Right cardiac atrium (tissue), 5 donors: ENCODE measurements at places on chromosomes 2 and 18.

DNA sequence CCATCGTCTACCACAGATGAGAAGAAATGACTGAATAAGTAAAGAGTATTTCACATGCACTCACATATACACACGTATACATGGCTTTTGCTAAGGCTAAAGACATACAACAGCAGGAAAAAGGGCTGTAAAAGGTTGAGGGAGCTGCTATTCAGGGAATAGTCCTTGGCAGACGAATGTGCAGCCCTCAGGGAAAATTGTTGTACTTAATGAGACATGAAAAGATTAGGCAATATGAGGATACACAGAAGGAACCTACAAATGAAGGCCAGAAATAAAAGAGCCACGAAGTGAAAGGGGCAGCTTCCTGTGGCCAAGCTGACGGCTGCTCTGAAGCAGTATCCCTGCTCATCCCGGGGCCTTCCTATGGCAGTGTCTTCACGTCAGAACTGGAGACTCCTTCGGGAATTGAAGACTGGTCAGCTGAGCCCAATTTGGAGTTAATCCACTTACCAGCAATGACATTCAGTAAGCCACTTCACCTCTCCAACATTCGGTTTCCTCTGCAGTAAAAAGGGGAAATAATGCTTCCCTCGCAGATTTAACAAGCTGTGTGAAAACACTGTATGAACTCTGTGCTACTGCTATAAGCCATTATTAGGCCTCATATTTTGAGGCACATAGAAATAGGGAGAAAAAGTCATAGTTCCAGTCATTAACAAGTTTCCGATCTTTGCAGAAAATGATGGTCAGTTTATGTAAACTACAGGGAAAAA lies 221.8 kb downstream of the STK39 start:
- no peak for DNase-seq

DNA sequence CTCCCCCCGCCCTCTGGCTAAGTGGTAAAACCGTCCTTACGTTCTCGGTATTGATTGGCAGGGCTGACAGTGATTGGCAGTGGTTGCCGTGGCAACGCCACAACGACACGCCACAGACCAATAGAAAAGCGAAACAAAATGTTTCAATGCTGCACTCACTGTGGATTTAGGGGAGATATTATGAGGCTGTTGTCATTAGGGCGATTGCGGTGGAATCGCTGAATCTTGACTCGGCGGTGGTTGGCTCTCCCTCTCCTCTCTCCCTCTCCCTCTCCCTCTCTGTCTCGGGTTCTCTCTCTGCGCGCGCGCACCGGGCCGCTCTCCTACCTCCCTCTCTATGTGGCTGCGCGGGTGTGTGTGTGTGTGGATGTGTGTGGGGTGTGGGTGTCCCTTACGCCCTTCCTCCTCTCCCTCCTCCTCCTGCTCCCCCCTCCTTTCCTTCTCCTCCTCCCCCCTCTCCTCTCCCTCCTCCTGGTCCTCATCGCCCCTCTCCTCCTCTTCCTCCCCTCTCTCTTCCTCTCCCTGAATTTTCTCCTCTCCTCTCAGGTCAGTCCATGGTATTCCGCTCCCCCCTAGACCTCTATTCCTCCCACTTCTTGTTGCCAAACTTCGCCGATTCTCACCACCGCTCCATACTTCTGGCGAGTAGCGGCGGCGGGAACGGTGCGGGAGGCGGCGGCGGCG lies at the start of gene SIX3:
Gene SIX3 (plus strand): TSS at position 152 of the 684 bp plus-strand sequence. CDS start 403 bp downstream, at position 555.
- peak; percentile 37 for DNase-seq

DNA sequence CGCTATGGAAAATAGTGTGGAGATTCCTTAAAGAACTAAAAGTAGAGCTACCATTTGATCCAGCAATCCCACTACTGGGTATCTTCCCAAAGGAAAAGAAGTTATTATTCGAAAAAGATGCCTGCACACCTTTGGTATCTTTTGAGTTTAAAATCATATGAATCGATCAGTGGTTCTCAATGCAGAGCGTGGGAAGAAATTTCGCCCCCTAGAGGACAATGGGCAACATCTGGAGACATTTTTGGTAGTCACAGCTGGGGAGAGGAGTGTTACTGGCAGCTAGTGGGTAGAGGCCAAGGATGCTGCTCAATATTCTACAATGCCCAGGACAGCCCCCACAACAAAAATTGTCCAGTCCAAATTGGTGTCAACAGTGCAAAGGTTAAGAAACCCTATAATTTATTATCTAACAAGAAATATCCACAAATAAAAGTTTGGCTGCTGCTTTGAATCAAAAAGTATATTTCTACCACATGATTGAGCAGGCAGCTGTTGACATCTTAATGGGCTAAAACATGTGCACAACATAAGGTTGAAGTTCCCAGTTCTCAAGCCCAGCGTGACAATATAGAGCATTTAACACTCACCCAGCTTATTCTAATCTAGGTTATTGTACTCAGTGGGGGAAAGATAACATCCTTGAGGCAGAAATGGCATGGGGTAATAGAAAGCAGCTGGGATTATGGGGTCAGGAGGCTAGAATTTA lies 425.7 kb downstream of the LRATD1 start:
- DNase-seq: no peak

DNA sequence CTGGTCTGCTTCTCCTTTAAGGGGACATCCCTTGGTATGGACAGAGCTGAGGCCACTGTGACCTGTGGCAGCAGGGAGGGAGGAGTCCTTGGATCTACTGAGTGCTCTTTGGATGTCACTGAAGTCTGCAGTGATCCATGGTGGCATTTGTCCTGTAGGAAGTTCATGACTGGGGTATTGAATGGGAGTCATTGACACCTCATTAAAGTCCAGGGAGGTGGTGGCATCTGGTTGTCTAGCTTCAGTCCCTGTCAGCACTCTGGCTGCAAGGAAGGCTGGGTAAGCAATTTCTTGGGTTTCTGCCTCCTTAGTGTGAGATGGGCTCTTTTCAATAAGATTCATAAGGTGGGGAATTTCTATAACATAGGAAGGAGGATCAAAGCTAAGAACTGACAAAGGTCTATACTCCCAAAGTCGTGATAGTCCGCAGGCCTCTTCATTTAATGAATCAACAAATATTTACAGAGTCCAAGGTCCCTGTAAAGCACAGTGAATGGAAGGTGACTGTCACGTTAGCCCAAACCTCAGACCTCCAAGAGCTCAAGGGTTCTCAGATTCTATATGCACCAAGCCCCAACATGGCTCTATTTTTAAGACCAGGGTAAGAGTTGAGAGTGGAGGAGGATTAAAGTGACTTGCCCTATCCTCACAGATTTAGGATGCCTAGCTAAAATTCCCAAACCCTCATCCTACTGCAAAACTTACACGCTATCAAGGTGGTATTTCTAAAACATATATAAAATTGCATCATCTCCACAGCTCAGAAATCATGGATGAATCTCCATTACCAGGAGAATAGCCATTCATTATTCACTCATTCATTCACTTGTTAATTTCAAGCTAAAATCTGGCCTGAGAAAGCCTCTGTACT lies 40.2 kb downstream of the THNSL2 start:
- no peak for DNase-seq

GRCh38 chr2:47631306-47631705 lies 151.6 kb upstream of the MSH6 start:
- DNase-seq: no peak

GRCh38 chr18:23714576-23714975 lies 25.3 kb downstream of the LAMA3 start:
- DNase-seq: no peak

DNA sequence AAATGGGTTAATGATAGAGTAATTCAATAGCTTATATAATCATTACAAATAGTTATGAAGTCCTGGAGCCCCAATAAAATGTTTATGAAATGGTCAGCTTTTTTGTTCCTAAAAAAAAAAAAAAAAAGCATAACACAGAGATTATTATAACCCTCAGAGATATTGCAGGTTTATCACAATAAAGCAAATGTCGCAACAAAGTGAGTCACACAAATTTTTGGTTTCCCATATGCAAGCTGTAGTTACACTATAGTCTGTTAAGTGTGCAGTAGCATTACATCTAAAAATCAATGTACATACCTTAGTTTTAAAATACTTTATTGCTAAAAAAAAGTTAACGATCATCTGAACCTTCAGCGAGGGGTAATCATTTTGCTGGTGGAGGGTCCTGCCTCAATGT lies 20.0 kb downstream of the WDFY1 start:
- DNase-seq: no peak

- DNase-seq: no peak
Observed at GRCh38 chr2:191250986-191251385, 5.8 kb downstream of the MYO1B start.

DNA sequence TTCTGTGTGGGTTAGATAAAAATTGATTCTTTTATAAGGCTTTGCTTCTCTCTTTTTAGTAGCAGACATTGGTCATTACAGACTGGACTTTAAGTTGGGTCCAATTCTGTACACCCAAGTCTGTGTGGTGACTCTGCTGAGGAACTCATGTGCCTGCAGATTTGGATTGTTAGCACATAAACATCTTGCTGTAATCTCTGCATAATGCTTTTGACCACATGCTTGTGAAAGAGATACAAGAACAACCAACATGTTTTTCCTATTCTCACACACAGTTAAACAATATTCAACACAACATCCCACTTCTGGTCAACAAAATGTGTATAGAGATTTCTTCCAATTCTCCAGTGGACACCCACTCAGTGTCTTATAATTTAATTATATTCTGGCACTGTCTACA lies 270.1 kb downstream of the RDH14 start:
- DNase-seq: no peak

DNA sequence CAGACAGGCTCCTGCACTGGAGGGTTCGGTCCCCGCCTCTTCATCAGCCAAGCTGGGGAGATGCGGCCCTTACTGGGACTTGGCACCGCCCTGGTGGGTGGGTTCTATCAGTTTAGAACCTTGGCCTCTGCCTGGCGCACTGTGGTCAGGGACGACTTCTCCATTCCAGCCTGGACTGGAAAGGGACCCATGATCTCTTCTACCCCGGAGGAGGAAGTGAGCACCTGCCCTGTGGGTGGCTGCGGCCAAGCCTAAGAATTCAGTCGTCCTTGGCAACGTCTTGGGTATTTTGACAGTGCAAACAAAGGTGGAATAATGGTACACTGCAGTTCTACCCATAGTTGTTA lies 106.9 kb upstream of the CD302 start:
- DNase-seq: no peak

DNA sequence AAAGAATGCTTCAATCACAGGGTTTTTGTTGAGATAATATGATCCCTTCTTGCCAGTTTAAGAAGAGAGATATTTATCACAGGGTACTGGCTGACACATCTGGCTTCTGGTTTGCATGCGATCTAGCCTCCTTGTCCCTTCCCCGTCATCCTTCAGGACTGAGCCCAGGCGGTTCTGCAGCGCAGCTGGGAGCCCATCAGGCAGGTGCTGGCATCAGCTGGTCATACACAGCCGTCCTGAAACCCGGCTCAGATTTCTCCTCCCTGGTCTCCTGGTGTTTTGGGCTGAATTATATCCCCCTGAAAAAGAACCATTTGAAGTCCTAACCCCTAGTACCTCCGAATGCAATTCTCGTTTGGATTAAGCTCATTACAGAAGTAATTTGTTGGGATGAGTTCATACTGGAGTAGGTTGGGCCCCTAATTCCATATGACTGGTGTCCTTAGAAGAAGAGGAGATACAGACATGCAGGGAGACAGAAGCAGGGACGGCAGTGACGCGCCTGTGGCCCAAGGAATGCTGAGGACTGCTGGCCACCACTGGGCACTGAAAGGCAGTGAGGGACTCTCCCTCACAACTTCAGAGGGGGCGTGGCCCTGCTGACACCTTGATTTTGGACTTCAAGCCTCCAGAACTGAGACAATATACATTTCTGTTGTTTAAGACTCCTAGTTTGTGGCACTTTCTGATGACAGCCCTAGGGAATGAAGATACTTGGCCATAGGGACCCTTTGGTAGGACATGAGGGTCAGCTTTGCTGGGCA lies 83.9 kb upstream of the ODC1 start:
- no peak for DNase-seq

- DNase-seq: no peak
Observed at GRCh38 chr18:75111760-75112159, 97.2 kb downstream of the PTGR3 start.

GRCh38 chr2:190716176-190716807 lies 67.4 kb downstream of the NAB1 start:
- DNase-seq: no peak

DNA sequence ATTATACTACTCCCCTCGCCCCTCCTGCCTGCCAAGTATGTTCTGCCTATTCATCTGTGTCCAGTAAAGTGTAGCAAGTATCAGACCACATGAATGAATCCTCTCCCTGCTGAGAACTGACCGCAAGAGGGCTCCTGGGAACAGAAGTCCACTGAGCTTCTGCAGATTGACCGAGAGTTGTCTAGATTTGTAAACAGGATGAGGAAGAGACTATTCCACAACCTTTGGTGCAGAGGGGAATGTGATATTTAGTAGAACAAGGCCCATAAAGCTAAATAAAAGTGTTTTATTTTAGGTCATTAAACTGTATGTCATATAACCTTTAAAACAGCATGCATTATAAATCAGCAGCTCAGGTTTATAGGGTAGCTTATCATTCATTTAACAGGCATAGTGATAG lies 377.0 kb downstream of the DCC start:
- no peak for DNase-seq

DNA sequence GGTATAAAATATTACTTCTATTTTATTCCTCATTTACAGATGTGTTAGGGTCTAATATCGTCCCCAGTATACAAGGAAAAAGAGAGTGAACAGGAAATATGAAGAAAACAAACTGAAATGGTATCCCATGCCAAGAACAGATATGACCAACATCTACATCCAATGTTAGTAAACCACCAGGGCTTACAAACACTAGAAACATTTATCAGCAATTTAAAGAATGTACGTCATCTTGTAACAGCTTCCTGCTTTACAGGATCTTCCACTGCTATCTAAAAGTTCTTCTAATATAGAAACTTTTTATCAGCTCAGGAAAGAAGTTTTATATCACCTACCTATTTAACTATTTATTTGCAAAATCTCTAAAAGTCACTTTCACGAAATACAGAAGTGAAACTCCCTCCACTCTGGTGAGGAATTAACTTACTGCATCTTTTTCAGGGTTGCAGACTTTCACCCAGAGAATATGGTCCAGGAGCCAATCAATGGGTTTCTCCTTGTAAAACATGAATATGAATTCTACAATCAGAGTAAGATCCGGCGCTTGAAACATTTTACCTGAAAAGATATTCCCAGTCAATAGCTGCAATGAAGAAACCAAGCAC lies 35.2 kb downstream of the UNC50 start:
- no peak for DNase-seq

- peak; percentile 64 for DNase-seq
Observed at GRCh38 chr2:222733846-222734702, 62.6 kb downstream of the MOGAT1 start.

DNA sequence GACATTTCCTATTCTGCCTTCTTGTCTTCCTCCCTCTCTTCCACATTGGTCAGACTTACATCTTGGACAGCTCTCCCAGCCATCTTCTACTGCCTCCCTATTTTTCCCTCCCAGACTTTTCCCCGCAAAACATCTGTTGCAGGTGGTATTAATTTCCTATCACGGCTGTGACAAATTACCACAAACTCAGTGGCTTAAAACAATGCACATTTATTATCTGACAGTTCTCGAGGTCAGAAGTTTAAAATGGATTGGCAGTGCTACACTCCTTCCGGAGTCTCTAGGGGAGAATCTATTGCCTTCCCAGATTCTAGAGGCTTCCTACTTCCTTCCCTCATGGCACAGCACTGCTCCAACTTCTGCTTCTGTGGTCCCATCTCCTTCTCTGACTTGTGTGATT lies 33.3 kb downstream of the STRADB start:
- no peak for DNase-seq
